ENCODE measurements at places on chromosomes 4 and X.

GRCh38 chr4:125187226-125188176 lies 127.3 kb upstream of the FAT4 start:
- no peak for DNase-seq

DNA sequence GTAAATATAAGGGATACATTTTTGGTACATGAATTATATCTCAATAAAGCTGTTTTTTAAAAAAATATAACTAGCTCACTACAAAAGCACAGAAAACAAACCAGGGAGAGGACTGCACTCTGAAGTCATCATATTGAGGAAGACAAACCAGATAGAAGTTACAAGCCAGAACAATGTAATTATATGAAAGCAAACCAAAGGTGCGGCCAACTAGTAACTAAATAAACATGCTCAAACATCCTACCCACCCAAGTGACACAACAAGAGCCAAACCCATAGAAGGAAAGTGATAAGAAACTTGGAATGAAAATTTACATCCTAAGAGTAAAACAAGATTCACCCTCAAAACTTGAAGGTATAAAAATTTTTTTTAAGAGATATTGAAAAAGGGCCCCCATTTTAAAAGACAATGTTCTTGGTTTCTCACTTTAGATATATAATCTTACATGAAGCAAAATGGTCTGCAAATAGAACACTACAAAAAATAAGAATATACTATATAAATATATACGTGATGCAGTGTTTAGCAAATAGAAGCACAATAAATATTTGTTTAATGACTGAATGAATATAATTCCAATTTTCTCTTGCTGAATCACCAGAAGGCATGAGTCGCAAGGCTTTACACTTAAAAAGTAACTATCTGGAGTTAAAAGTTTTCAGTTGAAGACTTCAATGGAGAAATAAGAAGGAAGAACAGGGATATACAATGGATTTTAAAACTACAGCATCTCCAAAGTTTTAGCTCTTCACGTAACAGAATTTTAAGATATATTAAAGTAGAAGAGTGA lies 4.0 kb upstream of the SH3D19 start:
- DNase-seq, result no peak

DNA sequence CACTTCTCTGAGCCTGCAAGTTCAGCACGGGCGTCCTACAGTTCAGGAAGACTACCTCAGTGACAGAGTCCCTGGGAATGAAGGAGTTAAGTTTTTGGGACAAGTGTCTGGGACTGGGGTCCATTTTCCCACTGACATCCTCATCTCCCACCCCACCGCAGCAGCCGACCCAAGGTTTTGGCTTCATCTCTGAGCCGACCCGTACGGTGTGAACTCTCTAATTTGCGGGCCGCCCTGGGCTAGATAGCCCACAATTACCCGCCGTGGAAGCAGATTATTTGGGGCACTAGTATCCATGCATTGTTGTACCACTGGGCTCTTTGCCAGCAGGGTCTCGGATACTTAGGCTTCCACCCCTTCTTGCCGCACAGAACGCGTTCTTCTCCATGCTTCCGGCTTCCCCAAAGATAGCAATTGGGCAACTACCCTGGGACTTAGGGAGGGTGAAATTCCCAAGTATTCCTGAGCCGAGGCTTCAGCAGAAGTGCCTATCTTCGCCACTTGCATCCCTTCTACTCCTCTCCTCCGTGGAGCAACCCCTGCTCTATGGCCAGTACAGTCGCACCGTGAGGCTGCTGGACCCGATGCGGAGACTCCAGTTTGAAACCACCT lies 2.4 kb downstream of the IL1RAPL2 start:
- DNase-seq, result no peak

GRCh38 chrX:76919761-76920160 lies 492.3 kb downstream of the MAGEE1 start:
- no peak for DNase-seq
